ENCODE measurements at places on chromosomes 12 and 14.

DNA sequence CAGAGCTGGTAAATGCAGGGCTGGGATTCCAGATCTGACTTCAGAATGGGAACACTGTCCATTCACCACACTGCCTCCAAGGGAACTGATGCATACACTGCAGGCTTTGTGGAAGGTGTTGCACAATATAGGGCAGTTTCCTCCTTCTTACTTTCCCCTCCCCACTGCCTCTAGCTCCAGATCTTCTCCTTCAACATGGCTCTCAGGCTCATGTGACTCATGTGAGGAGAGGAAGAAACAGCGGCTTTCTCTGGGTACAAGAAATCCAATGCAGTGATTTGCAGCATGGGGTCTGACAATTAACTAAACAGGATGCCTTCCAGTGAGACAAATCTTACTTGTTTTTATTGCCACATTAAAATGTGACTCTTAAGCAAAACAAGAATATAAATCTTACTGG lies 447.6 kb upstream of the CCDC196 start:
- peak; percentile 3 for DNase-seq

- DNase-seq: no peak
Measured at GRCh38 chr12:132986885-132987225, 688 bp downstream of the ZNF26 start.

GRCh38 chr12:49987625-49988303 lies 15.0 kb downstream of the AQP6 start:
- DNase-seq: no peak

GRCh38 chr12:109999649-109999971 lies 380 bp downstream of the ANKRD13A start:
- DNase-seq: no peak

- no peak for DNase-seq
Measured at GRCh38 chr12:113326775-113327395, 8.0 kb downstream of the SLC8B1 start.

GRCh38 chr12:116354950-116355783 lies 77.7 kb upstream of the MED13L start:
- DNase-seq: no peak
